ENCODE measurements at places on chromosomes 3 and 15. TPM values are rescaled to one million over a fixed set of nuclear protein-coding genes. Genes with fewer than 3 reads are reported as not detected.

CCDC191 gene
- 3.6 TPM for polyA plus RNA-seq

DNA sequence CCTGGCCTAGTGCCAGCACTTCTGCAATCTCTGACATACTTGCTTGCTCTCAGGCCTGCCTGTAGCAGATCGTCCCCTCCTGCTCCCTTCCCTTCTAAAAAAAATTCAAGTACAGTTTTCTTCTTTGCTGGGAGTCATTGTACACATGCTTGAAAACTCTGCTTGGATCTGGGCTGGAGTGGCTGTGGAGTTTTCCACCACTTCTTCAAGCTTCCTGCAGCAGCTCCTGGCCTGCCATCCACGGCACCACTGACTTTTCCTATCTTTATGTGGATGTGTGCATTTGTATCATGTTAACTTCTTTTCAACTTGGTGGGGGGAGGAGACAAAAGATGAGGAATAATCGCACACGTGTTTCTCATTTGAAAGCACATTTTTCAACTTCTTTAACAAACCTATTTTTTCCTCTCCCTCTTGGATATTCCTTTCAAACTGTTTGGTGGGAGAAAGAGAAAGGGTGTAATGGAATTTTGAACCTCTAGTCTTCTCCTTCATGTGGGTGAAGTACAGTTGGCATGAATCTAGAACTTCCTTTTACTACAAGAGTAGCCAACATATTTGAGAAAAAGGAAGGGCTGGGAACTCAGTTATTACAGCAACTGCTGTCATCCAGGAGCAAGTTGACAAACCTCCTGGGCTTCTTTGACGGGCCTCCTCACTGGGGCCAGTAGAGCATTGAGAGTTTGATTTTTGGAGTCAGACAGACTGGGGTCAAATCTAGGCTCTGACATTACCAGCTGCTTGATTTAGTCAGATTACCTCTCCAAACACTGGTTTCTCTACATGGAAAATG, 61.2 kb upstream of the LRTM1 start:
- no peak for DNase-seq
- H3K27me3 ChIP-seq: no peaks in the 10 kb centered on the region
- H3K36me3 ChIP-seq: no peaks in the 10 kb centered on the region

- no peaks in the 10 kb centered on the region for H3K4me1 ChIP-seq
- H3K27me3 ChIP-seq: peaks cover 12% of the 10 kb centered on the region
- DNase-seq: no peak
- H3K27ac ChIP-seq: no peak overlapping the region
- no peak overlapping the region for H3K4me3 ChIP-seq
These were observed 57.3 kb downstream of the ARNT2 start for GRCh38 chr15:80461356-80462095.

- no peak for DNase-seq
- no peaks in the 10 kb centered on the region for H3K36me3 ChIP-seq
- no peaks in the 10 kb centered on the region for H3K4me1 ChIP-seq
These were observed 130.8 kb upstream of the SNTN start for GRCh38 chr3:63521657-63522056.

AMT gene
- polyA plus RNA-seq: 9.0 TPM

DNA sequence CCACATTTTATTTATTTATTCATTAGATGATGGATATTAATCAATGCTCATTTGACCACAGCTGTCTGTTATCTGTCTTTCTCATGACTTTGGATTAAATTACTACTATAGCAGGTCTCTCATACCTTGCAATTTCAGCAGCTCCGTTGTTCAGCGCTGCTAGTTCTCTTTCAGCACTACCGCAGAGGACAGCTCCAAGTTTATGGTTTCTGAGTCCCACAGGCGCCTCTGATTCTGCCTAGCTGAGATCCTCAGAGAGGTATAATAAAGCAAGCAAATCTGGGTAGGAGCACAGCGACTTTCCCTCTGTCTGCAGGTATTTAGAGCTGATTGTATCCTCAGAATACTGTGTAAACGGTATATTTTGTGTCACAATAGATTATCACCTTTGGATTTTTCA, 204.9 kb downstream of the CNTN4 start:
- no peak overlapping the region for H3K27ac ChIP-seq
- H3K27me3 ChIP-seq: no peaks in the 10 kb centered on the region
- no peak for DNase-seq
- no peak overlapping the region for H3K4me3 ChIP-seq
- no peaks in the 10 kb centered on the region for H3K4me1 ChIP-seq

ZNF620 gene
- 0.35 TPM for polyA plus RNA-seq

- H3K4me3 ChIP-seq: no peak overlapping the region
- no peak overlapping the region for H3K27ac ChIP-seq
- H3K36me3 ChIP-seq: no peaks in the 10 kb centered on the region
- no peak for DNase-seq
- no peaks in the 10 kb centered on the region for H3K27me3 ChIP-seq
These were observed 49.9 kb downstream of the NEK10 start for GRCh38 chr3:27319304-27319703.

GREM1 gene
- polyA plus RNA-seq: 0.02 TPM

DNA sequence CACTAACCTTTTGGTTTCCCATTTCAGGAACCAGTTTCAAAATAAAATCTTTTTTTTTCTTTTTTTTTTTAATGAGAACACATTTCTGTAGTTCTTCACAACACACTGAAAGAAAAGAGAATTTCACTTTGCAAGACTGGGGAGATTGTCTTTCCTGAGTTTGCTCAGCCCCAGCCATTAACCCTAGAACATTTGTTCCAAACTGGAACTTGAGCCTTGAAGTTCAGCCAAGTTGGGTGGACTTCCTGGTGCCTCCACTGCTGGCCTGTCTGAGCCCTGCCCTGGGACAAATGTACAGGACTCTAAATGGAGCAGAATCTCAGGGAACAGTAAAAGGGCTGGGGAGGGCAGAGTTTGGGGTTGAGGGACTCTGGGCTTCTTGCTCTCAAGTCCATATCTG, 196.4 kb upstream of the LPP start:
- H3K4me1 ChIP-seq: no peaks in the 10 kb centered on the region
- H3K27me3 ChIP-seq: no peaks in the 10 kb centered on the region
- no peak for DNase-seq
- H3K27ac ChIP-seq: no peak overlapping the region
- no peaks in the 10 kb centered on the region for H3K36me3 ChIP-seq

DNA sequence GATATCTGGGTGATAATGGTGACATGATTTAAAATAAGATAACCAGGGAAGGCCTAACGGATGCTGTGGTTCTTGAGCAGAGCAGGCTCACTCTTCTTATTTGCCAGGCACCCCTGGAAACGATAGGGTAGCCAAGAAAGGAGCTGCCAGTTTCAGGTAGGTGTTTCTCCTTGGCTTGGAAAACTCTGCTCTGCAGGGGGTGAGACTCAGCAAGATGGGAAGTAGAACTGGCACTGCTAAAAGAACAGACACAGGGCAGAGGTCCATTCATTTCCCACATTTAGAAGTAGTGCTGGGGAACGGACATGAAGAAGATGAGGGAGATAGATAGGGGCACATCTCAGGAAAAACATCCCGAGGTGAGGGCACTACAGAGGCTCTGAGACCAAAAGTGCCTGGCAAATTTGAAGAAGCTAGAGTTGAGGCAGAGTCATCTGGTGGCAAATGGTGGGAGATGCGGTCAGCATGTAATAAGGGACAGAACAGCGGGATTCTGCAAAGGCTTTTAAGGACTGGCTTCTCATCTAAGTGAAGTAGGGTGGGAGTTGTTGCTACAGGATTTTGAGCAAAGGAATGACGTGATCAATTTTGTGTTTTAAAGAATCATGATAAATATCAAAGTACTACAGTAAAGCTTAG, 323.4 kb upstream of the PLSCR5 start:
- no peak overlapping the region for H3K4me3 ChIP-seq
- DNase-seq: no peak
- no peaks in the 10 kb centered on the region for H3K4me1 ChIP-seq

GRCh38 chr3:153233986-153234385, 72.0 kb downstream of the RAP2B start:
- H3K36me3 ChIP-seq: no peaks in the 10 kb centered on the region
- no peaks in the 10 kb centered on the region for H3K4me1 ChIP-seq
- no peak overlapping the region for H3K27ac ChIP-seq
- no peak overlapping the region for H3K4me3 ChIP-seq
- DNase-seq: no peak

DNA sequence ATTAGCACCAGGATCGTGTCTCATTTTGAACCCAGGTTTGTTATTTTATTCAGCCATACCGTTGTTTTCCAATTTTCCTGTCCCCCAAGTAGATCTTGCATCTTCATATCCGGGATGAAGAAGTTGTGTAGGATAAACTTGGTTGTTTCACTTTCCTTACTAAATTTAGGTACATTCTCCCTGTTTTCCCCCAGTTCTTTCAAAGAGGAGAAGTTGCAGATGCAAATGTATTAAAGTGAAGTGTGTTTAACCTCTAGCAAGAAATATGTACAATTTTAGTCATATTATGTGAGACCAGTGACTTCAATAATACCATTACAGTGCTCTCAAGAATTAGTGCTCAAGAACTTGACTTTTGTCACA, 1.3 kb downstream of the ATXN7 start:
- no peaks in the 10 kb centered on the region for H3K36me3 ChIP-seq
- H3K4me3 ChIP-seq: peak overlapping the region; percentile 77
- DNase-seq: no peak
- peaks cover 16% of the 10 kb centered on the region for H3K4me1 ChIP-seq
- peak overlapping the region; percentile 71 for H3K27ac ChIP-seq

GP5 gene
- 0.02 TPM for polyA plus RNA-seq

ABHD17C gene
- polyA plus RNA-seq: 11.8 TPM

DNA sequence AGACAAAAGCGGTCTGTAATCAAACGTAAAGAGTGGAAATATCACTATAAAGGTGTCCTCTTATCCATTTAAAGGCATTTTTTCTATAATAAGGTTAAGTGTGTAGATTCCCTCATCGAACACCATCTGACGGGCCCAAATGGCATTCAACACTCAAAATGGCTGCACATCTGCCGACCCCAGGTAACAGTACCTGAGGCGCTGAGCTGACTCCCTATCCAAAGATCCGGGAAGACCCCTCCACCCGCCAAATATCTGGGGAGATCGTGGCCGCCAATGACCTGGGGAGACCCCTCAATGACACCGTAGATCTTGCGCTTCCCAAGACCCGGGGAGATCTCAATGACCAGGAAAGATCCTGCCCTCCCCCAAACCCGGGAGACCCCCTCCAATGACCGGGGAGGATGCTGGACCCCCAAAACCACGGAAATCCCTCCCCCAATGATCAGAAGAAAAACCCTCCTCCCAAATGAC, 476 bp downstream of the IP6K2 start:
- no peaks in the 10 kb centered on the region for H3K27me3 ChIP-seq
- no peak for DNase-seq
- H3K36me3 ChIP-seq: peaks cover 15% of the 10 kb centered on the region
- H3K4me3 ChIP-seq: peak overlapping the region; percentile 99
- H3K27ac ChIP-seq: peak overlapping the region; percentile 94
- H3K4me1 ChIP-seq: peaks cover 23% of the 10 kb centered on the region

LYZL4 gene
- not detected for polyA plus RNA-seq

DNA sequence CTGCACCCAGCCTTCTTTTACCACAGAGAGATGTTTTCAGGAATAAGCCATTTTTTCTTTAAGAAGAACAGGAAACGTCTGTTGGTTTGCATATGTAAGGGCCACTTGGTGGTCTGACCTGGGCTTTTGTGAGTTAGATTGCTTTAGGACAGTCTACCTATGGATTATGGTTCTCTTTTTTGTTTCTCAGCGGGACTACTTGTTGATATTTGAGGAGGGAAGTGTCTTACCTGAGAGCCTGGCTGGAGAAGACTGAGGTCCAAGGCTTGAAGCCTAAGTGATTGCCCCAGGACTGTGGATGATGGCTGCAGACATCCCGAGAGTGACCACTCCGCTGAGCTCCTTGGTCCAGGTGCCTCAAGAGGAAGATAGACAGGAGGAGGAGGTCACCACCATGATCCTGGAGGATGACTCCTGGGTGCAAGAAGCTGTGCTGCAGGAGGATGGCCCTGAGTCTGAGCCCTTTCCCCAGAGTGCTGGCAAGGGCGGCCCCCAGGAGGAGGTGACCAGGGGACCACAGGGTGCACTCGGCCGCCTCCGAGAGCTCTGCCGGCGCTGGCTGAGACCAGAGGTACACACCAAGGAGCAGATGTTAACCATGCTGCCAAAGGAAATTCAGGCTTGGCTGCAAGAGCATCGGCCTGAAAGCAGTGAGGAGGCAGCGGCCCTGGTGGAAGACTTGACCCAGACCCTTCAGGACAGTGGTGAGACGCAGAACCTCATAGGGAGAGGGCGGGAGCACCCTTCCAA, 3.0 kb downstream of the ZSCAN2 start:
- H3K27me3 ChIP-seq: no peaks in the 10 kb centered on the region
- H3K4me3 ChIP-seq: no peak overlapping the region
- H3K36me3 ChIP-seq: no peaks in the 10 kb centered on the region
- H3K4me1 ChIP-seq: no peaks in the 10 kb centered on the region
- H3K27ac ChIP-seq: no peak overlapping the region
- no peak for DNase-seq

- H3K36me3 ChIP-seq: no peaks in the 10 kb centered on the region
- H3K4me1 ChIP-seq: no peaks in the 10 kb centered on the region
- H3K4me3 ChIP-seq: no peak overlapping the region
- no peaks in the 10 kb centered on the region for H3K27me3 ChIP-seq
- no peak for DNase-seq
These were observed 64.3 kb downstream of the OSTN start for GRCh38 chr3:191263365-191263764.

- no peak for DNase-seq
- no peaks in the 10 kb centered on the region for H3K36me3 ChIP-seq
- H3K27ac ChIP-seq: peak overlapping the region; percentile 48
- H3K4me3 ChIP-seq: no peak overlapping the region
These were observed 3.8 kb downstream of the PLD1 start for GRCh38 chr3:171806200-171807128.

DNA sequence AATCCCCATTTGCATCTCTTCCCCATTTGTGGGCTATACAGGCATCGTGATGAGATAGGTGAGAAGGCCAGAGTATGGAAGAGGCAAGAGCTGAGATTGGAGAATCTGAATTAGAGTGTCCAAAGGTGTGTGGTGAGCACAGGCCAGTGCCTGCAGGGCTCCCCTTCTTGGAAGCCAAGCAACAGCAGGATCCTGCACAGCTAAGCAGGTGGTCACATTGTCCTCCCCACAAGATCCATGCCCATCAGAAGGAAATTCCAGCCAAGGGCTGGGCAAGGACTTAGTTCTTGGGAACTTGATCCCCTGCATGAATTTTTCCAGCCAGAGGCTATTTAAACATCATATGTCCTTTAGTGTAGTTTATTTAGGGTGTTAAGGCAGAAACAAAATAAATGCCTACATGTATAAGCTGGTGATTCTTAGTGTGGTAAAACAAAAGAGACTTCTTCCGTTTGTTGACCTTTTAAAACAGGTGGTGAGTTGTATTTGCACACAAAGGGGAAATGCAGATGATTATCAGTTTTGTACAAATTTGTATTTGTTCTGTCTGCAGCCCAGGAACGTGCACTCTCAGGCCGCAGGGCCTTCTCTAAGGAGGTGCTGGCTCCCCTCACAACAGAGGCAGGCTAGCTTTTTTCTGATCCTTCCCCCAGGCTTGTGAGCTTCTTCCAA, 110.2 kb downstream of the PLCL2 start:
- DNase-seq: no peak
- no peak overlapping the region for H3K27ac ChIP-seq
- H3K4me1 ChIP-seq: no peaks in the 10 kb centered on the region
- no peak overlapping the region for H3K4me3 ChIP-seq
- H3K36me3 ChIP-seq: no peaks in the 10 kb centered on the region

Measured in keratinocyte (primary cell).